ENCODE measurements at places on chromosomes 2 and 18.

DNA sequence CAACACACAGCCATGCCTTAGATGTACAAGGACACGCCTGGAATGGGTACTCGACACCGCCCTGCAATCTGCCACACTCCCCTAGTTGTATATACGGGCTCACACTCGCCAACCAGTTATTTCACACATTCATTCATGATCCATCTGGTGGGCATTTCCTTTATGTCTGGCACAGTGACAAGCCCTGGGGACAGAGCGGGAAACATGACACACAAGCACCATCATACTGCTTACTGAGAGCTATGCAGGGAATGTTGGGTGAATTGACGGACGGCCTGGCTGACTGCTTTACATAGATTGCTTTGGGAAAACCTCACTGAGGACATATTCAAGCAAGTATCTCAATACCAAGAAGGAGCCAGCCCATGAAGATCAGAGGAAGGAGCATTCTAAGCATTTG is 448.0 kb upstream of the SPRED2 start:
- DNase-seq = no peak

- no peak for DNase-seq
Observed at GRCh38 chr2:161604901-161605300, 19.3 kb upstream of the SLC4A10 start.

- peak; percentile 34 for DNase-seq
Observed at GRCh38 chr2:5410991-5411700, 281.0 kb upstream of the SOX11 start.

DNA sequence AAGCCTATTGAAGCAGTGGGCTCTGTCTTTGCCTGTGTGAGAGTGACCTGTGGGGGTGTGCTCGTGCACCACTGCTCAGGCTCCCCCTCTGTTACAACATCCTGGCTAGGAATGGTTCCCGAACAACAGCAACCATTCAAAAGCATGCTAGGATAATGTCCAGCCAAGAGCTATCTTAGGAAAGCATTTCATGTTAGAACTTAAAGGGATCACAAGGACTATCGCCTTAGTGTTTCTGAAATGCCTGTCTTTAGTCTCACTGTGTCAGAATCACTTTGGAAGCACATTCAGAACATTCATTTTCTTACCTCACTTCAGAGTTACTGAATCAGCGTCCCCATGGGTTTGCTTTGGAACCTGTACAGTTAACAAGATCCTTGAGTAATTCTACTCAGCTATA is 134.9 kb upstream of the DSEL start:
- no peak for DNase-seq

- DNase-seq = no peak
Observed at GRCh38 chr2:74984947-74985637, 26.6 kb downstream of the POLE4 start.
